Skin of body (tissue), 3 donors: ENCODE measurements at places on chromosomes 11 and 22. TPM values are rescaled to one million over a fixed set of nuclear protein-coding genes. Genes with fewer than 3 reads are reported as not detected.

- no peak for DNase-seq
Observed at GRCh38 chr11:77842441-77843121, 21.6 kb downstream of the AAMDC start.

DNA sequence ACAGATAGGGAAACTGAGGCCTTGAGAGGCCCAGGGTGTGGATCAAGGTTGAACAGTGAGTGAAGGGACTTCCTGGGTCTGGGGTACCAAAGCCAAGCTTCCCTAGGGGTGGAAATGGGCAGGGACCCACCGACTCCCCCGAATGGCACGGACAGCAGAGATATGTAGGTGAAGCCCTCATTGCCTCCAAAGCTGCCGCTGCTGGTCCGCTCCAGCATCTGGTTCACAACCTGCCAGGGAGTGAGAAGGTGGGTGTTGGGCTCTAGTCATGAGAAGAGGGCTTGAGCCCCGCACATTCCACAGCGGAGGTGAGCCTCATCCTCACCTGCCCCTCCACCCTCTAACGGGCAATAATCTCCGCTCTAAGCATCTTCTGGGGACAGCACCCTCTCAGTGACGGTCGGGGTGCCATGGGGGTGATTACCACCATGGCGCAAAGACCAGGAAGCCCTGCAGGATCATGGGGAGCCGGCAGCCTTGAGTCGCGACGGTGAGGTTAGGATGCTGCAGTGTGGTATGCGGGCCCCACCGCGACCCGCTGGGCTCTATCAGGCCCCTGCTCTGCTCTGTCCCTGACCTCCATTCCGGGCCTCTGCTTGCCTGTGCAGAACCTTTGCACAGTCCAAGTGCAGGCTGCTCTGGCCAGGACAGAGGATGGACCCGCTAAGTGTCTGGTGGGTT lies 10.8 kb downstream of the ALDH3B2 start:
- DNase-seq, result no peak

GRCh38 chr11:57308426-57309060 lies 16.2 kb downstream of the TNKS1BP1 start:
- DNase-seq, result no peak

GRCh38 chr22:34902335-34902734 lies 163.6 kb upstream of the ISX start:
- no peak for DNase-seq

DNA sequence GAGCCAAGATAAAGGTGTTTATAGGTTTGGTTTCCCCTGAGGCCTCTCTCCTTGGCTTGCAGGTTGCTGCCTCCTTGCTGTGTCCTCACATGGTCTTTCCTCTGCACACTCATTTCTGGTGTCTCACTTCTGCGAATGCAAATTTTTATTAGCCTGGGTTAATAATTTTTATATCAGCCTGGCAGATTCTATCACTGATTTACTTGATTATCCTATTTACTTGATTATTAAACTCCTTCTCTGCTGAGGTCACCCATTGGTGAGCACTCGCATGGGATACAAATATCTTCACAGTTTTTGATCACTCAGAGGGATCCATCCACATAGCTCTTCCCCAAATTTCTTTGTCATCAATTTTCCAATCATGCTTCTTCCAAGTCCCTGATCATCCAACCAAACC lies 90.9 kb upstream of the IGLL5 start:
- no peak for DNase-seq

- no peak for DNase-seq
Observed at GRCh38 chr11:14638561-14638960, 5.0 kb upstream of the PDE3B start.

Gene OR5B12
- not detected for total RNA-seq
